ENCODE measurements at places on chromosomes 11 and 22. TPM values are rescaled to one million over a fixed set of nuclear protein-coding genes. Genes with fewer than 3 reads are reported as not detected.

The ACCS gene
- 19.7 TPM for total RNA-seq

The B4GAT1 gene
- total RNA-seq: 18.2 TPM

The CHADL gene
- total RNA-seq: not detected

The CCDC87 gene
- 0.54 TPM for total RNA-seq

The SORL1 gene
- total RNA-seq: 1.7 TPM

The DSCAML1 gene
- 0.15 TPM for total RNA-seq

The XKR3 gene
- total RNA-seq: not detected

The CALCA gene
- total RNA-seq: not detected

The E2F8 gene
- total RNA-seq: 5.8 TPM

The HBG2 gene
- not detected for total RNA-seq

The OR51I1 gene
- total RNA-seq: not detected

The DEFB131B gene
- total RNA-seq: not detected

The INPP5J gene
- total RNA-seq: 0.78 TPM

The CHRNA10 gene
- total RNA-seq: 0.78 TPM

The PARVG gene
- total RNA-seq: not detected

The OR52W1 gene
- not detected for total RNA-seq

The NELL1 gene
- total RNA-seq: not detected

Data from A549 treated with CORT108297 at 1 μM for 4 hours (cell line).